SK-N-DZ (cell line): ENCODE measurements at places on chromosomes 6 and 20.

DNA sequence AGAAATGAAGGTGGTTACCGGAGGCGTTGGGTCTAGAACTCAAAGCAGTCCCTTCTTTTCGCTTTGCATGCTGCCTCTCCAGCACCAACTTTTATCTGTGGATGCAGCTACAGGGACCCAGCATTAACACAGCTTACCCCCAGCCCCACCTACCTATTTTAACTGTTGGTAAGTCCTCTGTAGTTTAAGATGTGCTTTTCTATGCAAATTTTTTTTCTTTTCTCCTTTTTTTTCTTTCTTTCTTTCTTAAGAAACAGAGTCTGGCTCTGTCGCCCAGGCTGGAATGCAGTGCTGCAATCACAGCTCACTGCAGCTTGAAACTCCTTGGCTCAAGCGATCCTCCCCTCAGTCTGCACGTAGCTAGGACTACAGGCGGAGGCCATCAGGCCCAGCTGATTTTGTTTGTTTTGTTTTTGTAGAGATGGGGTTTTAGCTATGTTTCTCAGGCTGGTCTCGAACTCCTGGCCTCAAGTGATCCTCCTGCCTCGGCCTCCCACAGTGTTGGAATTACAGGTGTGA lies 6.5 kb upstream of the USP45 start:
- DNase-seq, result no peak

DNA sequence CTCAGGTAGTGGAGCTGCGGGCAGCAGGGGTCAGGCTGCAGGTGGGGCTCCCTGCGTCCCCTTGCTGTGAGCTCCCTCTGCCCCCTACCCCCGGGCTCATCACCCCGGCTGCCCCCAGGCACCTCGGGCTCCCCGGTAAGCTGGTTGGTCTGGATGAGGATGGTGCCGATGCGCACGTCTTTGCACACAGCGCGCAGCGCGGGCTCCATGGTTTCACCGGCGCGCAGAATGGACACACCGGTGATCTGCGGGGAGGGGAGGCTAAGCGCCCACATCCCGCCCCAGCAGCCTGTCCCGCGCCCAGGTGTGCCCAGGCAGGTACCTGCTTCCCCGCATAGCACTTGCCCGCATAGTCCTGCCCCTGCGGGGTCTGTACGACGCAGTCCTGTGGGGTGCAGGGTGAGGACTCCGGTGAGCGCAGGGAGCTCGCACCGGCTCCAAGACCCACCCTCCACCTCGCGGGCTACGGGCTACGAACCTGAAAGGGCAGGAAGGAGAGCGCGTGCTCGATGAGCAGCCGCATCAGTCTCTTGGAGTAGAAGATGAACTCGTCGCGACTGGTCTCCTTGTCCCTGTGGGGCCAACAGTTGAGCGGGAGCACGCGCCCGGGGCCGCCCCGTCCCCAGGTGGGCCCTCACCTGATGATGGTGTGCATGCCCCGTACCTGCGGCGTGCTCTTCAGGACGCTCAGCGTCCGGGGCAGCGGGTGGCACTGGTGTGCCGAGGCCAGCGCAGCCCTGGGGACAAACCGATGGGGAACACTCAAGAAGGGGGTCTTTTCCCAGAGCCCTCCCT lies 15.5 kb downstream of the UCKL1 start:
- DNase-seq, result no peak

- DNase-seq, result no peak
Observed at GRCh38 chr20:54199283-54199682, 8.6 kb upstream of the PFDN4 start.

DNA sequence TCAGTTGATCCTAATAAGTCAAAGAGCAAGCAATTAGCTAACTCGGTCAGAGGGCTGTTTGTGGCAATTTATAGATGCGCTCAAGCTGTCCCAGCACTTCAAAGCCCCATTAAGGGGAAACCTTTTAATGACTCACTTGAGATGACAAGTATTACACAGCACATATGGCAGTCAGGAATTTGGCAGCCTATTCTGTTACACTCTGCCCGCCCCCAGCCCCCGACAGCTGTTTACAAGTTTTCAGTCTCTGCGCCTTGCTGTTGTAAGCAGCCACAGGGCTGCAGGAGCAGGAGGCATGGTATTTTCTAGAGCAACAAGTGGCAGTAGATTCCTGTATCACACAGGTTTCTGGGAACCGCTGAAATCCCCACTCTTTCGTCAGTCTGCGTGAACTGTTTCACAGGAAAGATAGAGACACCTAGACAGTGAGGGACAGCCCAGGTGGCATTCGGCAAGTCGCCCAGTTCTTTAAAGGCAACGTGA lies 263.0 kb downstream of the FOXC1 start:
- DNase-seq, result no peak

DNA sequence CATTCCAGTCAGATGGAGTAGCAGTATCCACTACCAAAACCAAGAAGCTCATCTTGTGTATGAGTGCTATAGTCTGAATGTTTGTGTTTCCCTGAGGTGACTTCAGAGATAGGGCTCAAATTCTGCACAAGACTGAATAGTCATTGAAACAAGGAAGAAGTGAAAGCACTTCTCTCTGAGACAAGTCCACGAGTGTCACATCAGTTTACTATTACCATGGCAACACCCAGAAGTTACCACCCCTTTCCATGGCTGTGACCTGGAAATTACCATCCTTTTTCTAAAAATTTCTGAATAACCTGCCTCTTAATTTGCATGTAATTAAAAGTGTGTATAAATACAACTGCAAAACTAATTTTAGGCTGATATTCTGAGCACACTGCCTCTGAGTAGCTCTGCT lies 682.1 kb upstream of the ADGRB3 start:
- DNase-seq, result no peak

DNA sequence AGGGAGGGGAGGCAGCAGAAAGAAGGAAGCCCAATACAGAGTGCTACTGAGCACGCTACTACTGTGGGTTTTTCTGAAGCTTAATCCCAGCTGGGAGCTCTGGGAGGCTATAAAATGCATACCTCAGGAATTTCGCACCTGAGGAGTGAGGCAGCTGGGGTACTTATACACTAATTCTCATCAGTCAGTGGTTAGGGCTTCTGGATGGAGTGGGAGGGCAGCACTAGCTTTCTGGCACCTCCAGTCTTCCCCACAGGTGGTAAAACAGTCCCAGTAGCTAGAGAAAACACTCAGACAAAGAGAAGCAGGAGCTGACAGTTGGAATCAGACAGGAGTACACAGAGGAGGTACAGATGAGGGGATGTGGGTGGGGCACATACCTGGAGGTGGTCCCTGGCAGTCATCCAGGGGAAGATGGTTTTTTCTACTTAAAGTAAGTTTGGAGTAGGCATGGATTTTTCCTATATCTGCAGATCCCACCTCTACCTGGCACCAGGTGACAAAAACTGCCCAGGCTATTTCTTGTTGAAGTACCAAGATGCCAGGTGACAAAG lies 37.8 kb downstream of the CPXM1 start:
- no peak for DNase-seq

GRCh38 chr6:163296835-163297519 lies 117.5 kb upstream of the QKI start:
- no peak for DNase-seq

DNA sequence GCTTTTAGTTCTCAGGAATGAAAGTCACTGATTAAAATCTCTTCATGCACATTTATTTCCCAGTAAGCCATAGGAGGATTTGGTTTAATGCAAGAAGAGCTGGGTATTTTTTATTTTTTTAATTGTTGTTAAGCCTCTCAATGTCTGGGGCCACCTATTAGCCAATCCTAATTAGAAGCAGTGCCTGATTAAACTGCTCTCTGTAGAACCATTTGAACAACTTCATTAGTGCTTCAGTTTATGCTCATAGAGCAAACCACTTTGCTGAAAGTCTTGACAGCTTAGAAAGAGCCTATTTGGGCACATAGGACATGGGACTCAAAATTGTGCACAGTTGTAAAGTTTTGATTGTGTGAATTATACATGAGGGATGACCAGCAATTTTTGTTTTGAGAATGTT lies 548.9 kb downstream of the FRK start:
- DNase-seq, result no peak

DNA sequence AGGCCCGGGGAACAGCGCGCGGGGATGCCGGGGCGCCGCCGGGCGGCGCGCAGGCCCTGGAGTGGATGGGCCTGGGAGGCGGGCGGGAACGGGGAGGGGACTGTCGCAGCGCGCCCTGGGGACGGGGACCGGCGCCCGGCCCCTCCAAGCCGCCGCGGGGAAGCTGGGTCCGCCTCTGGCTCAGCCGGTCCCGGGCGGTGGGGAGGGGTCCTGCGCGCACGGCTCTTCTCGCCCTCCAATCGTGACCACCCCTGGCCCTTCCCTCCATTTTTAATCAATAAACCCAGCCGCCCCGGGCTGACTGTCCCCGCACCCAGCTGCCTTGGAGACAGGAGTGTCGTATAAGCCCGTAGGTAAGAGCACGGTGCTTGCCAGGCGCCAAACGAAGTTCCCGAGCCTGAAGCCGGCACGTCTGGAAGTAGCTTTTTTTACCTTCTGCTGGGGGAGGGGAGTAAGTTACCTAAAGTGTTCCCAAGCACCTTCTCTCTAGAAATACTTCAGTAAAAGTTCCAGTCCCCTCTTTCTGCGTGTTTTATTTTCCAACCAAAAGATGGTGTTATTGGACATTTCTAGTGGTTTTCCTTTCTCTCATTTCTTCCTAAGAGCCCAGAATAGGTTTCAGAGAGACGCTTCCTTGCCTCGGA lies 780 bp upstream of the TAF4 start:
- DNase-seq, result peak; percentile 85

GRCh38 chr20:62964700-62965099 lies 12.2 kb downstream of the SLC17A9 start:
- no peak for DNase-seq

DNA sequence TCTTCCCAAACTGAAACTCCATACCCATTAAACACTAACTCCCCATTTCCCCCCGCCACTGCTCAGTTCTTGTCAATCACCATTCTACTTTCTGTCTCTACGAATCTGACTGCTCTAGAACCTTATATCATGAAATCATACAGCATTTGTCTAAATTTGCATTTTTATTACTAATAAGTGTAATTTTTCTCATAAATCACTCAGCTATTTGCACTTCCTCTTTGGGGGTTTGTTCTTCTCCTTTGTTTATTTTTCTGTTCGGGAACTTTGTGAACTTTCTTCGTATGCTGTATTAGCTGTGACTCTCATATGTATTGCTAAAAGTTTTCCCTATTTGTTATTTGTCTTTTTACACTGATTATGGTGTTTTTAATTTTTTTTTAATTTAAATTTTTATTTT lies 152.2 kb downstream of the SLC16A10 start:
- no peak for DNase-seq

- no peak for DNase-seq
Observed at GRCh38 chr6:157637516-157637915, 185.5 kb upstream of the SNX9 start.

DNA sequence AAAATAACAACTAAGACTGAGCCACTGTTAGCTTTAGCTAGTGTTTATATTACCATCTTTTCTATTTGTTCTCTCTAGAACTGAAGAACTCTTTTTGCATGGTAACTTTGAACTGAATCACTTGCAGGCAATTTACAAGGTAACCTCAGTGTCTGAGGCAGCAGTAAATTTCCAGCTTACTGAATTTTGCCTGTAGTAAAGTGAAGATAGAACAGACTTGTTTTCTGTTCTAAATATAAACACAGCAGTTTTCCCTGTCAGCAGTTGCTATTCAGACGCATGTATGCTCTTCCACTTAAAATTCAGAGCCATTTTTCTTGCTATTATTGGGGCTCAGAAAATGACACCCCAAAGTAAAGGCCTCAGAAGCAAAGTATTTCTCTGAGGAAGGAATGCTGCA lies 974.0 kb upstream of the GJE1 start:
- no peak for DNase-seq

GRCh38 chr6:150199241-150199640 lies 56.4 kb downstream of the PPP1R14C start:
- no peak for DNase-seq

GRCh38 chr20:42483730-42484303 lies 705.9 kb downstream of the PTPRT start:
- DNase-seq, result peak; percentile 28

DNA sequence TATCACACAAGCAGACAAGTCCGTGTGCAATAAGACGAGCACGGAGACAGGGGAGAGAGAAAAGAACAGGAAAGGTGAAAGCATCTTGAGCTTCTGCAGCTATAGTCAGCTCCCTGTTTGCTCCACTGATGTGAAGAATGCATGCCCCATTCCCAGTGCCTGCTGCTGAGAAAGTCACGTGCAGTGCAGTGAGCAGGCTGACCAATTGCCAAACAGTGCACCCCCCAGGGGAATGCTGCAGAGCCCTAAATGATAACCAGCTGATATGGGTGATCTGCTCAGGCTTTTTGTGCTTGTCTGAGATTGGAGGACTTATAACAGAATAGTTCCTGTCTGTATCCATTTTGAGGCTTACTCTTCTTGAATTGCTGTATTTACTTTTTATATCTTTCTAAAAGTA lies 121.5 kb downstream of the PACRG start:
- peak; percentile 86 for DNase-seq

- no peak for DNase-seq
Observed at GRCh38 chr6:74549746-74550145, 656.1 kb downstream of the COL12A1 start.

- DNase-seq, result no peak
Observed at GRCh38 chr6:132832891-132833290, 18.5 kb downstream of the RPS12 start.

DNA sequence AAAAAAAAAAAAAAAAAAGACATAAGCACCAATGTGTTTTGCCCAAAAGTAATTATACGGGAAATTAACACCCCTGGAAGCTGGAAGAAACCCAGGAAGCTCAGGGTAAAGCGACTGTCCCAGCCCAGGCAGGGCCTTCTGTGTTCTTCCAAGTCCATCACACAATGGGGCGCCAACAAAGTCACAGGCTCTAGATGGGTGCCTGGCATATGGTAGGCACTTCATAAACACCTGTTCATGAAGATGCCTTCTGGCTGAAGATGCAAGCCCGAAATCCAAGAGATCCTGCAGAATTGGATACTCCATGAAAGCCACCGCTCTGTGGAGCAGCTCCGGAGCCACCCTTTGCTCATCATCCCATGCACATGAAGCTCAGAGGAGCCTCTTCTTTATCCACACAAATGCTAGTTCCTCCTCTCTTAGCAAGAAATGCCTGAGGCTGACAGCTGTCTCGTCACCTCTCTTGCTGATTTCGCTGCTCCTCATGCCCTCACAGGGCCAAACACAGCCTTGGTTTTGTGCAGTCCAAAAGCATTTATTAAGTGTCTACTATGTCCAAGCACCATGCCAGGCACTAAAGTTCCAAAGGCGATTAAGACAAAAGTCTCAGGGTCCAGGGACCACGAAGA lies 76.6 kb downstream of the TRERF1 start:
- no peak for DNase-seq

GRCh38 chr6:144036064-144036834 lies 28.2 kb upstream of the PLAGL1 start:
- no peak for DNase-seq
